ENCODE measurements at places on chromosomes 7 and 10. TPM values are rescaled to one million over a fixed set of nuclear protein-coding genes. Genes with fewer than 3 reads are reported as not detected.

Gene SERPINE1
- 0.23 TPM for total RNA-seq

Gene CLCN1
- not detected for total RNA-seq

Gene LZTS2
- 18.5 TPM for total RNA-seq

Gene CRHR2
- total RNA-seq = 1.6 TPM

Gene CXCL12
- total RNA-seq = 13.1 TPM

Gene ANKRD2
- 0.46 TPM for total RNA-seq

All from diencephalon (tissue), 1 donor.